ENCODE measurements at places on chromosomes 5 and 9. TPM values are rescaled to one million over a fixed set of nuclear protein-coding genes. Genes with fewer than 3 reads are reported as not detected.

DNA sequence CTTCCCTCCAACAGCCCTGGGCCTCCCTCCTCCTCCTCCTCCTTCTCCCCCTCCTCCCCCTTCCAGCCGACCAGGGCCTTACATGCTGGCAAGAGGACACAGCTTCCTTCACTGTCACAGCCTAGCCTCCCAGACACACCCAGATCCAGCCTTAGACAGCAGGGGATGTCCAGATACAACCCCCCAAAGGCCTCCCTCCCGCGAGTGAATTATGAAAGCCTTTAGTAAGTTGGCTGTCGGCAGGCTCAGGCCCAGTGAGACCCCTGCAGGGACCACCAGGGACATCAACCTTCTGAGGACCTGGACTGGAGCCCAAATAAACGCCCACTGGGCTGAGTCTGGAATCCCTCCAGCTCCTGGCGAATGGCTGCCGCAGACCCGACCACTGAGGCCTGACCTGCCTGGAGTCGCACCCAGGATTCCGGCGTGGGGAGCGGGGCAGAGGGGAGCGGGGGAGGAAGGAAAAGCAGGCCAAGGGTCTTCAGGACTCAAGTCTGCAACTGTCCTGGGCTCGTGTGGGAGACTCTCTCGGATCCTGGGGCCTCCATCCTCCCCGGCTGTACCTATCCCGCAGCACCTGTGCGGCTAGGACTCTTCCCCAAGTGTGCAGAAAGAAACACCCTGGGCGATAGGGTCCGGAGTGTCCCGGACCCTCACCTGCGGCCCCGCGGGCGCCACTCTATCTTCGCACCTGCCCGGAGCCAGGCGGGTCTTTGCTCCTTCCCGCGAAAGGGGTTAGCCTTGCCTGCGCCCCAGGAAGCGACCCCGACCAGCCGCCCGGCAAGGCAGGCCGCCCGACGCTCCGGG, 705 bp downstream of the SEPTIN8 start:
- DNase-seq: peak; percentile 37

GRCh38 chr5:39584927-39585326, 160.1 kb upstream of the DAB2 start:
- DNase-seq: peak; percentile 60

Gene CKMT2
- total RNA-seq: 4.7 TPM

- DNase-seq: no peak
Measured at GRCh38 chr9:79580055-79580454, 8.3 kb downstream of the TLE4 start.

Gene GABRA1
- not detected for total RNA-seq

GRCh38 chr9:93183663-93184431, at the start of gene WNK2:
Gene WNK2, plus strand, starts transcription at chr9:93184139. Its CDS starts 791 bp downstream, at chr9:93184930.
- DNase-seq: no peak

GRCh38 chr5:142821733-142822487, 51.7 kb downstream of the ARHGAP26 start:
- DNase-seq: peak; percentile 95

DNA sequence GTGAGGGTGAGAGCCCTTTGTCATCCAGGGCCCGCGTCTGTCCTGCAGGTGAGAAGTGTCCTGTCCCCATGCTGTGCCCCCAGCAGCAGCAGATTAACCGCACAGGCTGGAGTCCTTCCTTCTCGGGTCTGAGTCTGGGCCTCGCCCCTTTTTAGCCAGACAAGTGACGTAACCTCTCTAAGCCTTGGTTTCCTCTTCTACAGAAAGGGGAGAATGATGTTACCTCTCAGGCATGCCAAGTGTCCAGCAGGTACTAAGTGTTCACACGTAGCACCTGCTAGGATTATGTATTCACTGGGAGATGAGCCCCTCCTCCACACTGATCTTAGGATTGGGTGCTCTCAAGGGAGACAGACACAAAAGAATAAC, 6.9 kb downstream of the NEURL1B start:
- no peak for DNase-seq

DNA sequence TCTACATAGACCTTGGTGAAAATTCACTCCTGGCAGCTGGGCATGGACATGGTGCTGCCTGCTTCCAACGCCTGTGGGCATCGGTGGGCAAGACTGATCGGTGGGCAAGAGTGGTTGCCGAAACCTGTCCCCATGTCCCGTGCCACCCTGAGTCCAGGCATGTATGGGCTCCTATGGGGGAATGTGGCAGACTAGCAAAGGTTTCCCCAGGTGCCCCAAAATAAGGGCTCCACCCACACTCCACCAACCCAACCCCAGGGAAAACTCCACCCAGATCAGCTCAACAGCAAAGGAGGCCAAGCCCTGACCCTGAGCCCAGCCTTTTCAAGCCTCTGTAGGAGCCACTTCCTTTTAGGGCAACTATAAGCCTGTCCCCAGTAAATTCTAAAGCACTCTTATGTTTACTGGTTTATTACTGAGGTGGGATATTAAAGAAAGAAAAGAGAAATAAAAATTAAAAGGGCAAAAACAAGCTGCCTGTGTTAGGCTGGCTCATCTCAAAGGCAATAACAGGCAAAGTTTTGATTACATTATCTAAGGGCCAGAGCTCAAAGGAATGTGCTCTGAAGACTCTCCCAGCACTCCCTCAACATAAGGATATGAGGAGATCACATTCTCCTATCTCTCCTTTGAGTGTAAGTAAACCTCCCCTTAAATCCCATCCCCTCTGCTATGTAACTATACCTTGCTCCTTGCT, 8.9 kb upstream of the SPATA31E1 start:
- no peak for DNase-seq

- no peak for DNase-seq
Measured at GRCh38 chr9:29126783-29127182, 1553.5 kb upstream of the C9orf72 start.

- DNase-seq: peak; percentile 35
Measured at GRCh38 chr5:172769616-172770373, 1.2 kb downstream of the DUSP1 start.

Measured in A172 (cell line).